ENCODE measurements at places on chromosomes 3 and 15. TPM values are rescaled to one million over a fixed set of nuclear protein-coding genes. Genes with fewer than 3 reads are reported as not detected.

The AMT gene
- 35.1 TPM for polyA plus RNA-seq

GRCh38 chr15:72493220-72493619 is 19.1 kb downstream of the ARIH1 start:
- DNase-seq, result no peak

DNA sequence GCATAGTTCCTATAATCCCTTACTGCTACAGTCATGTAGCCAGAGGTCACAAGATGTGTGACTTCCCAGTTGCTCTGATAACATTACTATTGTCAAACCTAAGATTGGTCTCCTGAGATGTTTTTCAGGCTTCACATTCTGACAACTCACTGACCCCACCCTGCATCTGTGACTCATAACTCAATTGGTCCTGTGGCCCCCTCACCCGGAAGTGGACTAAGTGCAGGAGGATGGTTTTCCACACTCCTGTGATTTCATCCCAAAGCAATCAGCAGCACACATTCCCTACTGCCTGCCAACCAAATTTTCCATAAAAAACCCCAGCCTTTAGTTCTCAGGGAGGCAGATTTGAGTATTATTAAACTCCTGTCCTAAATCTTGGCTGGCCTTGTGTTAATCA is 564.9 kb upstream of the ZNF385D start:
- DNase-seq, result no peak

The SI gene
- polyA plus RNA-seq, result not detected

GRCh38 chr15:73647259-73648013 is 14.2 kb upstream of the NPTN start:
- DNase-seq, result no peak

GRCh38 chr15:29934251-29934650 is 112.0 kb upstream of the TJP1 start:
- DNase-seq, result no peak

DNA sequence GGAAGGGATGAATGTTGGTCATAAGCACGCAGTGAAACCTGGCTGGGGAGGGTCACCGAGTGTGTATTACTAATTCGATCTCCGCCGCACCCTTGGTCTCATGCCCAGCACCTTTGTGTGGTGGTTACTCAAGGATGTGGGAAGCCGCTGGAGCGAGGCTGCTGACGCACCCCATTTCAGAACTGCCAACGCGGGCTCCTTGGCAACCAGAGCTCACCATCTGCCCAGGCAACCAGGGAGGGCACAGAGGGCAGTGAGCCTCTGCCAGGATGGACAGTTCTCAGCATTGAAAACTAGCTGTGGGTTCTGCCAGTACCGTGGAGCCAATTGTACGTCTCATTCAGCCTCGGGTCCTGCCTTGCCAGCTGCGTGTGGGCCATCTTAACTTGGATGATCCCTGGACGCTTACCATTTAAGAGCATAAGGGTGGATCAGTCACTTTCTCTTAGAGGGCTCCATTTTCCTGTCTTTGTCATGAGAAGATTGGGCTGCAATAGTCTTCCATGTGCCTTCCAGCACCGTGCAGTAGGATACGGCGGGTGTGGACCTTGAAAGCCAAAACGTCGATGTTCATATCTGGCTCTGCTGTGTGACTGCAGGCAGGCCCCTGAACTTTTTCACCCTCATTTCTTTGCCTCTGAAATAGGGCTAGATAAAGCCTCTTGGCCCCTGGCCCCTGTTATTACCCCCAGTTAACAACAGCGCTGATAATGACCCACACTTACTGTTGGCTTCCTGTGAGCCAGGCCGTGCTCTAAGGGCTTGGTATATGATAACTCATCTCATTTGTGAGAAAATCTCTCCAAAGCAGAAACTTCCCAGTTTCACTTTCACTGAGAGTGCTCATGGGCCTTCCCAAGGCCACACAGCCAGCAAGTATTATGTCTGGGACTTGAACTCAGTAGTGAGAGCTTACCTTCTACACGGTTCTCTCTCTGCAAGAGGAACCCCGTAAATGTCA is 238.8 kb downstream of the OPA1 start:
- no peak for DNase-seq

GRCh38 chr15:62909257-62909656 is 133.3 kb upstream of the TPM1 start:
- no peak for DNase-seq

- no peak for DNase-seq
Measured at GRCh38 chr15:90402767-90403166, 14.7 kb downstream of the IQGAP1 start.

The SLC28A2 gene
- polyA plus RNA-seq, result 0.99 TPM

The ZNF774 gene
- polyA plus RNA-seq, result 6.2 TPM

The ACOX2 gene
- polyA plus RNA-seq, result 50.6 TPM

GRCh38 chr15:65870889-65871533 is 1.7 kb downstream of the RAB11A start:
- peak; percentile 24 for DNase-seq

GRCh38 chr3:87260270-87260669 is 16.1 kb downstream of the POU1F1 start:
- DNase-seq, result peak; percentile 19

GRCh38 chr3:94647131-94647530 is 584.3 kb downstream of the NSUN3 start:
- DNase-seq, result no peak

The SLC25A20 gene
- polyA plus RNA-seq, result 12.2 TPM

The EPM2AIP1 gene
- polyA plus RNA-seq, result 53.8 TPM

The ZNF80 gene
- polyA plus RNA-seq, result 0.14 TPM

The CILP gene
- polyA plus RNA-seq, result 1.9 TPM

DNA sequence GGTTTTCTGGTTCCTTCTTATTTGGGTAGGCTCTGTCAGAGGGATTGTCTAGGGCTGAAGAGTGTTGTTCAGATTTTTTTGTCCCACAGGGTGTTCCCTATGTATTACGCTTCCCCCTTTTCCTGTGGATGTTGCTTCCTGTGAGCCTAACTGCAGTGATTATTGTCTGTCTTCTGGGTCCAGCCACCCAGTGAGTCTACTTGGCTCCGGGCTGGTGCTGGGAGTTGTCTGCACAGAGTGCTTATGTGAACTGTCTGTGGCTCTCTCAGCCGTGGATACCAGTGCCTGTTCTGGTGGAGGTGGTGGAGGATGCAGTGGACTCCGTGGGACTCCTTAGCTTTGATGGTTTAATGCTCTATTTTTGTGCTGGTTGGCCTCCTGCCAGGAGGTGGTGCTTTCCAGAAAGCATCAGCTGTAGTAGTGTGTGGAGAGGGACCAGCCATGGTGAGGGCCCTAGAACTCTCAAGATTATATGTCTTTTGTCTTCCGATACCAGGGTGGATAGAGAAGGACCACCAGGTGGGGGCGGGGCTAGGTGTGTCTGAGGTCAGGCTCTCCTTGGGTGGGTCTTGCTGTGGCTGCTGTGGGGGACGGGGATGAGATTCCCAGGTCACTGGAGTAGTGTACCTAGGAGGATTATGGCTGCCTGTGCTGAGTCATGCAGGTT is 53.8 kb downstream of the CCDC66 start:
- no peak for DNase-seq

GRCh38 chr3:100532411-100532810 is 40.0 kb downstream of the TMEM45A start:
- no peak for DNase-seq

DNA sequence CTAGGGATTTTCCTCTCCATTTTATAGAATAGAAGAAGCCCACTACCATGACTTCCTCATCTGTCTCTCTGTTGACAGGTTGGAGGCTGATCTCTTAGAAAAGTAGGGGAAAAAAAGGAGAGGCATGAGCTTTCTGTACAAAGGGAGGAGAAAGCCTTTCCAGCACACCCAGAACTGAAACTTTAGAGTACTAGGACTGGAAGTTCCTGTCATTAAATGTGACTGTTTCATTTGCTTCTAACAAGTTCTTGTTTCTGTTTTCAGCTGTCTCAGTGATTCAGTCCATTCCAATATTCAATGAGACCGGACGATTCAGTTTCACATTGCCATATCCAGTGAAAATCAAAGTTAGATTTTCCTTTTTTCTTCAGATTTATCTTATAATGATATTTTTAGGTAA is 39.0 kb downstream of the INTS14 start:
- DNase-seq, result no peak

The TUSC7 gene
- polyA plus RNA-seq, result not detected

- no peak for DNase-seq
Measured at GRCh38 chr3:57030721-57031120, 29.7 kb upstream of the SPATA12 start.

DNA sequence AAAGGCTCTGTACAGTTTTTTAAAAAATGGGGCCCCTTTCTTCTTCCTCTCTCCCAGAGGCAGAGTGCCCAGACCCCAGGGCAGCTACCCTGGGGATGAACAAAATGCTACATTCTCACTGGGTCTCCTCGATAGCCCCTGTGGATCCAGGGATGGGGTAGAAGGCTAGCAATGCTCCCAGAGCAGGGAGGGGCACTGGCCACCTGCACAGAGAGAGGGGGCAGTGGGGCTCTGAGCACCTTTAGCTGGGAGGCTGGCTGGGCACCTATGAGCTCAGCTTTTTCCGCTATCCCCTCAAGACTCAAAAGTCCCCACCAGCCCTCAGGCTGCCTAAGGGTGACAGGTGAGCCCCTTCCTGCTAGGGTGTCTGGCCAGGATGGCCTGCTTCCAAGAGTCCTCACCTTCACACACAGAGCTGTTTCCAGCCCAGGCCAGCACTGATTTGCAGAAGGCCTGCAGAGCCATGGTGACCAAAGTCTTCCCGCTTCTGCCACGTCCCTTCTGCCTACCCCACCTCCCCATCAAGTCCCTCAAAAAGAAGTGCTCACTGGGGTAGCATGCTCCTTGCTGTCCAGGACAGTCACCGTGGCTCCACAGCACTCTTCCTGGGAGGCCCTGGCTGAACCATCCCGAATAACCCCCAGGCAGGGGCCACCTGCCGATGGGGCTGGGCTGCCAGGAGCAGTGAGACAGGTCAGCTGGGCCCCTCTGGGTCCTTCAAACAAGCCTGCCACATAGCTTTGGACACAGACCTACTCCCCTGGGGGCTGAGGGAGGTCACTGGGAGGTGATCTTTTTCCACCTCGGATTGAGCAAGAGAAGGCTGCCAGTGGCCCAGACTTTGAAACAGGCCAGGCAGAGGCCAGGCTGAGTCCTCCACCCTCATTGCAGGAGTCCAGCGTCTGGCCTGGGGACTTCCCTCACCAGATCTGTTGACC is 20.4 kb downstream of the BMF start:
- DNase-seq, result no peak

- DNase-seq, result no peak
Measured at GRCh38 chr3:193835414-193835813, 242.4 kb downstream of the OPA1 start.

DNA sequence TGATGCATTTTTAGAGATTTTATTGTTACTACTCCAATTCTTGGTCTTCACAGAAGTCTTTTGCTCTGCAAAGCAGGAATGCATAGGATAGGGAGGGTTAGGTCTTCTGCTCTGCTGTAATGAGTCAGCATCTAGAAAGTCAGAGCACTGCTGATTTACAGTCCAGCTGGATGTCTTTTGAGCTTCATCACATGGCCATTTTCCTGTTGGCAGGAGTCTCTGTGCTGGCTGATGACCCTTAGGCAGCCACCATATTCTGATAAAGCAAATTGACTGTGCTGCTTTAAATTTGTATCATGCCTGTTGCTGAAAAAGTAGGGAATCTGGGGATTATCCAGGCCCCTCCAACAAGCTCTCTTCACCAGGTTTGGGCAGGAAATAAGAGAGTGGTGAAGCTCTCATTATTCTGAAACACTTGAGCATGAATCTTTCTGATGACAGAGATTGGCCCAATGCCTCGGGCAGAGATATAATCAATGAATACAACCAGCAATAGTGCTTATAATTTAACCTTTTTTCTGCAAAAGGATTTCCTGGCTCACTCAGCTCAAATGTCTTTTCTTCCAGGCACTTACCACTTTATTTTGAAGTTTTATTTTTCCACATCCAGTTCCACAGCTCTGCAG is 9.7 kb upstream of the CRBN start:
- peak; percentile 36 for DNase-seq

DNA sequence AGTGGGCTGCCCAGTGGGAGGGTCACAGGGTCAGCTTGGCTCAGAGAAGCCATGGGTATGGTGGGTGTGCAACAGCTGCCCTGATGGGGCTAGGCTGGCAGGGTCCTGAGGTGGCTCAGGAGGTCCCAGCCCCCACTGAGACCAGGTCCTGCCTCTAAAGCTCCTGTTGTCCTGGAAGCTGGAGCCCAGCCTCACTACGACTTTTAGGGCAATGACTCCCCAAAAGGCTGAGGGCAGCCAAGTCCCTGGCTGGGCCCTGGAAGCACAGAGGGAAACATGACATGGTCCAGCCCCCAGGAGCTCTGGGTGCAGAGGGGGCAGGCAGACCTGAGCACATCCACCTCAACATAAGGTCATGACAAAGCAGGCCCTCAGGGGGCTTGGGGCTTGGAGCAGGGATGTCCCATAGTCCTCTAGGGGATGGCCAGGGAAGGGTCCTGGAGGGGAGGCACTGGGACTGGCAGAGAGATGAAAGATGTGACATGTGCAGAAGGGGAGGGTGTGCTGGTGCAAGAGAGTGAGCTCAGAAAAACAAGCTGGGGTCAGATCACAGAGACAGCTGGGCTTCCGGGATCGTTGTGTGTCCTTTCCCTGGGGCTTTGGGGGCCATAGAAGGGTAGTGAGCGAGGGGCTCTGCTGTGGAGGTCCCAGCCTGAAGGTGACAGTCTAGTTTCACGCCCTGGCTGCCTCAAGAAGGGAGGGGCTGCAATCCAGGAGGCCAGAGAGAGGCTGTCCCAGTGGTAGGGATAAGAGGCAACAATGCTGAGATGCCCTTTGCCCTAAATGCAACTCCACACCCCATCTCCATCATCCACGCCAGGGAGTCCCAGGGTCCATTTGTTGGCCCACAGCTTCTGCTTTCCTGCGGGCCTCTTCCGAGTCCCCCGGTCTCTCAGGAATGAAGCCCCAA is 639 bp upstream of the ITIH3 start:
- no peak for DNase-seq
